Chondrocyte (in vitro differentiated cells): ENCODE measurements at places on chromosomes 4 and X. TPM values are rescaled to one million over a fixed set of nuclear protein-coding genes. Genes with fewer than 3 reads are reported as not detected.

The NAP1L2 gene
- total RNA-seq: 0.56 to 0.87 TPM (median 0.70 TPM) in 3 replicates

The UGT8 gene
- 0.17 TPM in 1 of 3 replicates, not detected in the others for total RNA-seq

The ADH7 gene
- not detected in 3 replicates for total RNA-seq

The ETDB gene
- not detected in 3 replicates for total RNA-seq

The ANXA10 gene
- total RNA-seq: not detected in 3 replicates

The MORF4L2 gene
- 540 to 567 TPM (median 545 TPM) in 3 replicates for total RNA-seq

The SMIM20 gene
- 18.4 to 23.1 TPM (median 19.7 TPM) in 3 replicates for total RNA-seq

The TNIP3 gene
- total RNA-seq: 0.31 TPM in 1 of 3 replicates, not detected in the others

The C4orf36 gene
- 0.60 TPM in 1 of 3 replicates, not detected in the others for total RNA-seq

The VSIG1 gene
- total RNA-seq: not detected in 3 replicates

The AWAT2 gene
- total RNA-seq: not detected in 3 replicates

The MXRA5 gene
- 26.3 to 103 TPM (median 26.4 TPM) in 3 replicates for total RNA-seq

The DCAF4L1 gene
- total RNA-seq: 0.10 to 0.24 TPM in 2 of 3 replicates, not detected in the other

The LUZP4 gene
- not detected in 3 replicates for total RNA-seq

The XAGE2 gene
- not detected in 3 replicates for total RNA-seq

The HGFAC gene
- total RNA-seq: 0.28 to 0.36 TPM (median 0.35 TPM) in 3 replicates

The PDHA2 gene
- not detected in 3 replicates for total RNA-seq

The LDB2 gene
- 1.5 to 6.3 TPM (median 2.0 TPM) in 3 replicates for total RNA-seq

The LONRF3 gene
- total RNA-seq: 0.07 to 0.10 TPM in 2 of 3 replicates, not detected in the other

The UNC5C gene
- 4.7 to 15.5 TPM (median 15.4 TPM) in 3 replicates for total RNA-seq

The METTL14 gene
- 29.3 to 43.5 TPM (median 32.1 TPM) in 3 replicates for total RNA-seq

The PHF8 gene
- 16.0 to 24.2 TPM (median 16.6 TPM) in 3 replicates for total RNA-seq

The PASD1 gene
- not detected in 3 replicates for total RNA-seq

The NKX1-1 gene
- total RNA-seq: not detected in 3 replicates

The VCX gene
- 0.53 TPM in 1 of 3 replicates, not detected in the others for total RNA-seq

The LINC00632 gene
- total RNA-seq: 617 to 626 TPM (median 624 TPM) in 3 replicates

The IL3RA gene
- 0.23 to 0.47 TPM in 2 of 3 replicates, not detected in the other for total RNA-seq

The RTL9 gene
- 0.20 to 0.33 TPM in 2 of 3 replicates, not detected in the other for total RNA-seq

The LIMCH1 gene
- total RNA-seq: 8.8 to 9.8 TPM (median 9.0 TPM) in 3 replicates

The NKAP gene
- 6.4 to 9.8 TPM (median 6.7 TPM) in 3 replicates for total RNA-seq

The WWC2 gene
- total RNA-seq: 41.5 to 54.5 TPM (median 48.0 TPM) in 3 replicates

The JAKMIP1 gene
- total RNA-seq: 0.10 TPM in 1 of 3 replicates, not detected in the others

The MCF2 gene
- total RNA-seq: 0.10 TPM in 1 of 3 replicates, not detected in the others

The ITGB1BP2 gene
- total RNA-seq: 2.1 to 3.2 TPM (median 2.5 TPM) in 3 replicates

The CFI gene
- not detected in 3 replicates for total RNA-seq

The MND1 gene
- total RNA-seq: 0.90 to 3.5 TPM (median 2.2 TPM) in 3 replicates

The INTS6L gene
- total RNA-seq: 5.8 to 7.7 TPM (median 6.0 TPM) in 3 replicates

The CLIC2 gene
- total RNA-seq: 0.97 to 1.8 TPM (median 0.97 TPM) in 3 replicates

The F9 gene
- total RNA-seq: not detected in 3 replicates

The FAT4 gene
- 16.8 to 69.8 TPM (median 17.7 TPM) in 3 replicates for total RNA-seq

The LYAR gene
- 6.3 to 9.5 TPM (median 6.6 TPM) in 3 replicates for total RNA-seq

The AFAP1 gene
- total RNA-seq: 107 to 119 TPM (median 118 TPM) in 3 replicates

The SMIM43 gene
- total RNA-seq: 0.34 TPM in 1 of 3 replicates, not detected in the others

The RASL11B gene
- total RNA-seq: 6.5 to 30.5 TPM (median 8.1 TPM) in 3 replicates

The SPATA18 gene
- 17.9 to 18.7 TPM (median 18.6 TPM) in 3 replicates for total RNA-seq

The POF1B gene
- total RNA-seq: not detected in 3 replicates

The MAGEA9B gene
- not detected in 3 replicates for total RNA-seq
